ENCODE measurements at places on chromosomes 4 and X.

DNA sequence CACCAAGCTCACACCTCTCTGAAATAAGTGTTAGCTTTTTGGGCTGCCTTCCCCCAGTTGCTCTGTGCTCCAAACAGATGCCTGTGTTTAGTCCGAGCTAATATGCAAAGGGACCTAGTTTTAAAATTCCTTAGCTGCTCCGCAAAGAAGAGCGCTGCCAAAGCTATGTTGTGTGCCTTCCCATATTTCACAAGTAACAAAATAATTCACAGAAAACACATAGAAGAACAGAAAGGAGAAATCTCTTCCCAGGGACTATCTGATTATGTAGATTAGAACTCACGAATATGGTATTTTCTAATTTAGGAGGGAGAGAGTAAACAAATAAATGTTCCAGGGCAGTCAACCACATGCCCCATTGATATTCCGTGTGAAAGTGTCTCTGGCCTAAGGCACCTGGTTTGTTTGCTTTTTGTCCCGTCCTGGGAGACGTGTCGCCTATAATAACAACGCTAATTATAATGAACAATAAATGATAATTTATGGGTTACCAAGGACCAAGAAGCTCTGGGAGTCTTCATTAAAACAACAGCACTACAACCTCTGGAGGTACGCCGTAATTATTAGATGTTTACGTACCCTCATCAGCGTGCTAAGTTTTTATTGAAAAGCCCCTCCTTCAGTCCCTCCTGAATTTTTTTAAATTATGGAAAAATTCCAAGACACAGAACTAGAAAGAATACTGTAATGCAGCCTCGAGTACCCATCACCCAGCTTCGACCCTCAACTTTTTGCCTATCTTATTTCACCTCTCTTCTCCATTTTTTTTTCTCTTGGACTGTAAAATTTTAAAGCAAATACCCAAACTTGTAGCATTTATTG is 1.2 kb upstream of the CCNG2 start:
- DNase-seq: no peak

DNA sequence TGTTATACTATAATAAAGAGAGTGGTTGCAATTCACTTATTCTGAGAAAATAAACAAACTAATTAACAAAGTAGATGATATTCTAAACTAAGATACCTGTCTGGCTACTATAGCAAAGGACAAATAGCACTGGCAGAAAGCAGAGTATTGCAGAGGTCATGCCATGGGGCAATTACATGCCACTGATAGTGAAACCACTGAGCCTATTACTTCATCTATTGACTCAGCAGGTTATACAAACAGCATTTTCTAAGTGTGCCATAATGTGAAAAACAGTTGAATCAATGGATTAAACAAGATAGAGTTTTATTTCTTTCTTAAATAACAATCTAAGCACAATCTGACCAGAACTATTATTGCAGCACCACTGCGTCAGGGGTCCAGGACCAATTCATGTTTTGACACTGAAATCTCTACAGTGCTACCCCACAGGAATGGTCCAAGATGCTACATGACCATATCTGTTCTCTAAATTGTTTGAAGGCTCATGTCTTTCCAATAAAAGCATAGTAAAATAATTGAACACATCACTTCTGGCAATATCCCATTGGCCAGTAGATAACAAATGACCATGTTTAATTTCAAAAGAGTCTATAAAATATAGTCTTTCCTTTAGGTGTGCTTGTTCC is 389.5 kb upstream of the GRID2 start:
- DNase-seq: no peak

GRCh38 chr4:124329134-124329533 is 383.4 kb downstream of the ANKRD50 start:
- DNase-seq: no peak

DNA sequence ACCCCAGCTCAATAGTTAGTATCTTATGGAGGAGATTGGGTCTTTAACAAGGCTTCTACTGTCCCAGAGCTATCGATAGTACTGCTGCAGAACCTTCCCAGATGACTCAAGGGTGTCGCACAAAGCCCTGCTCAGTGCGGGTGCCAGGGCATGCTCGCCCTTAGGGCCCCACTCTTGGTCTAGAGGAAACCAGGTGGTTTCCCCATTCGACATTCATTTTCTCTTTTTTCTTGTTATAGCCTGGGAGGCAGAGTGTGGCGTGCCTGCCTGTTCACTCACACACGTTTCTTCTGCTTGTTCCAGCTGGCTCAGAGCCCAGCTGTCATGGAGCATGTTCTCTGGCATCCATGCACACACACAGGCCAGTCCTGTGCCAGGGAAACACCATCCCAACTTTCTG is 144.5 kb downstream of the SMIM20 start:
- no peak for DNase-seq

DNA sequence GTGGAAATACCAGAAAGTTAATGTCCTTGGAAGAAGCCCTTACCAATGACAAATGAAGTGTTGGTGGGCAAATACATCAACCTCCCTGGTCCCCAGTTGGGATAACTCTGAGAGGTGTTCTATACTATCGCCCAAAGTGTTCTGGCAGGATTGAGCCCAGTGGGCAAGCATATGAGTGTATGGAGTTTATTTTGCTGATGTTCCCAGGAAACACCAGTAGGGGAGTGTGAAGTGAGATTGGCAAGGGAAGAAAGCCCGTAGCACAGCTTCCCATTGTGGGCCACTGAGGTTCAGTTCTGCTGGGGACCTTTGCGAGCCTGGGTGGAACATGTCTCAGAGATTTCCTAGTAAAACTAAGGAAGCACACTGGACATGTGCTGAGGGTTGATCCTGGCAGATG is 65.1 kb downstream of the ARHGAP6 start:
- DNase-seq: no peak

GRCh38 chrX:110304884-110305283 is 13.0 kb downstream of the AMMECR1 start:
- no peak for DNase-seq

DNA sequence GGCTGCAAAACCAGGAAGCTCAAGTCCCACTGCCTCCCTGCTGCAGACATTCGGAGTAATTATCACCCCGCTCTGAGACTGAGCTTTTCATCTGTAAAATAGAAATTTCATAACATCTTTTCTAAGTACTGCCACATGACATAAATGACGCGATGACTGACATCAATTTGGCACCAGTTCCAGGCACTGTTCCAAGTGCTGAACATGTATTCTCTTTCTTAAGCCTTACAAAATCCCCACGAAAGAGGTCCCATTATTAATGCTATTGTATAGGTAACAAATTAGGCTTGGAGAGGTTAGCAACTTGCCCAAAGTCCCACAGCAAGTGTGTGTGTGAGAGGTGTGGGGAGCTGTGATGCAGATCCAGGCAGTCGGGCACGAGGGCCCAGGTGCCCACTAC is 56.4 kb downstream of the SLC2A9 start:
- DNase-seq: no peak

DNA sequence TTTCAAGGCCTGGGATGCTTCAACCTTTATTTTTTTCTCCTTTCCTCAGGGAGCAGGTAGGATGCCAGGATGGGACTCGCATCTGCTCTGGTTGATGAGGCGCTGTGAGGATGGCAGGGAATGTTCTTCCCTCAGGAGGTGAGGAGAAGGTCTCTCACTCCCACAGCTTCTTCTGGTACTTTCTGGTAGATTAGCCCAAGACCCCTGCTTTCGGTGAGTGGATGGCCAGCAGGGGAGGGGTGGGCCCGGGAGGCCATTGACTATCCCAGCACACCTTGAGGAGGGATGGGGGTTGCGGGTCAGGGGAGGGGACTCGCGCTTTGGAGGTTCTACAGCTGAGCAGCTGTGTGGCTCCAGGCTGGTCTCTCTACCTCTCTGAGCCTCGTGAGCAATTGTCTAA is 14.8 kb downstream of the CYTL1 start:
- no peak for DNase-seq

GRCh38 chrX:22527302-22527701 is 254.6 kb downstream of the CBLL2 start:
- no peak for DNase-seq

GRCh38 chr4:5615496-5616075 is 92.8 kb downstream of the EVC2 start:
- DNase-seq: no peak

- no peak for DNase-seq
Observed at GRCh38 chr4:20624793-20625374, 75.4 kb upstream of the PACRGL start.

- DNase-seq: no peak
Observed at GRCh38 chr4:8879574-8879973, 7.9 kb upstream of the HMX1 start.

DNA sequence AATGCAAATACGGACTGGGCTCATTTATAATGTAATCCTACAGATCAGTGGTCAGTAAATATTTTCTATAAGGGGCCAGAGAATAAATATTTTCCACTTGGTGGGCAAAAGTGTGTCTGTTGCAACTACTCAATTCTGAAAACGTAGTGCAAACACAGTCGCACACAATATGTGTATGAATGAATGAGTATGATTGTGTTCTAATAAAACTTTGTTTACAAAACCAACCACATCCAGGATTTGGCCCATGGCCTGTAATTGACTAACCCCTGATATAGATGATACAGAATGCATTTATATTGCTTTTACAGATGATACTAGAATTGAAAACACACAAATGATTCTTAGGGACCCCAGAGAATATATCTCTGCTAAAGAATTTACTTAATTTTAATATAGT is 197.6 kb downstream of the ASB9 start:
- no peak for DNase-seq

GRCh38 chr4:73098016-73098415 is 28.5 kb upstream of the COX18 start:
- DNase-seq: no peak

DNA sequence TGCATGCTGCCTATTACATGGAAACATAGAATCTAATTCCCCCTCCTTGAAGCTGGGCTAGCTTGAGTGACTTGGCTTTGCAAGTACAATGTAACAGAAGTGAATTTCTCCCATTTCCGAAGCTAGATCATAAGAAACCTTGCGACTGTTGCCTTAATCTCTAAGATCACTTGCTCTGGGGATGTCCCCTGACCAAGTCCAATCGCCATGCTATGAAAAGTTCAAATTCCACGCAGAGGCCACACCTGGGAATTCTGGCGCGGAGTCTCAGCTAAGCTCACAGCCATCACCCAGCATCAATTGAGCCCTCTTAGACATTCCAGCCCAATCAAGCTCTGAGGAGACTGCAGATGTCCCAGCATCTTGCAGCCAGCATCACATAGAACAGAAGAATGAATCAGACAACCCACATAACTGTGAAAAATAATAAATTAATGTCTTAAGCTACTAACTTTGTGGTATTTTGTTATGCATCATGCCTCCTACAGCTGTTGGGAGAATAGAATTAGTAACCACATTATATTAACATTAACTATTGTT is 27.0 kb downstream of the GPM6A start:
- DNase-seq: no peak

DNA sequence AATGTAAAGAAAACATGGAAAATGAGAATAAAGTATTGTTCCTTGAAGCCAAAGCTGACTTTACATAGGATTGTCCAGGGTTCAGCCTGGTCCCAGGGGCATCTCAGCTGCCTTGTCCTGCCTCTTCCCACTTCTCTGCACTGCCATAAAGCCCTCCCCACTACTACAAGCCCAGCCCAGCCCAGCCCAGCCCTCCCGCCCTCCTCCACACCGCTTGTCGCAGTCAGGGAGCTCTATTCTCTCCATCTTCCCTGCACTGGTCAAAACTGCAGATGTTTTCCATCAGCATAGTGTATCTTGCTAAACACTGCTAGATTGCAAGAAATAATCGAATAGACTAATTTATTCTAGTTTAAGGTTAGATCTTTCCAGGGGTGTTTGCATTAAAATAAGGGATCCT is 100.3 kb downstream of the TENM3 start:
- no peak for DNase-seq

DNA sequence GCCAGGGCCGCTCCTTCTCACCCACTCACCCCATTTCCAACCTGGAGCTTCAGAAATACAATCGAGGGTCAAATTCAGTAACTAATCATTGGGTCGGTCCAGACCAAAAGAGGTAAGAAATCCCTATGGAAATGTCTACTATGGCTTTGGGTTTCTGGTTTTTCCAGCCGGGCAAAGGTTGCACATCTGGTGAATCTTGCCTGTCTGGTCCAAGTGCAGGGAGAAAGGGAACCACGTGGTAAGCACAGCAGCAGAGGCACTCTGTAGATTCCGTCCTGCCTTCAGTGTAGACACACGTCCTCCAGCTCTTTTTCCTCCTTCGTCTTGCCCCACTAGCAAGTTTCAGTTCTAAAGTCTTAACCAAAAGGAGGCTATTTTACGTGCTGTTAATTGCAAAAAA is 218.0 kb upstream of the JADE1 start:
- DNase-seq: no peak

DNA sequence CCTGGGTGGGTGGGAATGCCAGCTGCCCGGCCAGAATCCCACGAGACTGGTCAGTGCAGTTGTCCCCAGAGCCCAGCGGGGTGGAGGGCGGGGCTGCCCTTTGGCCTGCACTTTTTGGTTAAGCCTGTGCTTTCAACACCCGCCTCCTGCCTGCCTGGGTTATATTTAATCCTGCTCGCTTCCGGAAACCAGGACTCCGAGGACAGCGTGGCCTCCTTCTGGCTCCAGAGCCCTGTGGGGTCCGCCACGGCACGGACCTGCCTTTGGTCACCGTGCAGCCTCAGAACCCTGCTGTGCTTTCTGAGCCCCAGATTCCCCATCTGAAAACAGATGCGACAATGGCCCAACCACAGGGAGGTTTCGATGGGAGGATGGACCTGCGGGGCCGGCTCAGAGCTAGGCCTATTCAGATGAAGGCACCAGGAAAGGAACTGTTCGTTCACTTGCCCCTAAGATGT is 29.4 kb upstream of the KIAA0232 start:
- DNase-seq: no peak

GRCh38 chr4:4455210-4455865 is 68.4 kb downstream of the NSG1 start:
- DNase-seq: no peak

DNA sequence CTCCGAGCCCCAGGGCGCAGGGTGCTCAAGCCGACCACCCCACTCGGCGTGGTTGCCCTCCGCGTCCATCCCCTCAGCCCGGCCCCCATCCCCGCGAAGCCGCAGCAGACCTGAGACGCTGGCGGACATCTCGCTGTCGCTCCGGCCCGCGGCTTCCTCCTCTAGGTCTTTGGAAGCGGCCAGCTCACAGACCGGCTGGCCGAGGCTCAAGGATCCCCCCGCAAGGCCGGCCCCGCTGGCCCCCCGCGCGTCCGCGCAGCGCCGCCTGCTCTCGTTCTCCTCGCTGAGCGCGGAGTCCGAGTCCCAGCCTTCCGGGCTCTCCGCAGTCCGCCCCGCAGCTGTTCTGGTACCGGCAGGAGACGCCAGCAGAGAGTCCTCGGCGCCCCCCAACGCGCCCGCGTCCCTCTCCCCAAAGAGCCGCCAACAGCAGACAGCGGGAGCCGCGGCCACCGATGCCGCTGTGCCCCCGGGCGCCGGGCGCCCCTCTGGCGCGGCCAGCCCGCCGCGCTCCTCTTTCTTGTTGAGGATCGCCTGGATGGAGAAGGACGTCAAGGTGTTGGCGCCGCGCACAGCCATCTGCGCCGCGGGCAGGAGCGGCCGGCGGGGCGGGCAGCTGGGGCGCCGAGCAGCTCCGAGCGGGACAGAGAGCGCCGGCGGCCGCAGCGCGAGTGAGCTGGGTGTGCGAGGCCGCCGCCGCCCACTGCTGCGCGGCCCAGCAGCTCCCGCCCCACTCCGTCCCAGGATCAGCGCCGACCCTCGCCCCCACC is at the start of gene NKX3-2:
Gene NKX3-2, minus strand, starts transcription at position 670 of the 767 bp plus-strand sequence. Its CDS starts 94 bp downstream, at position 576.
- DNase-seq: no peak

Measured in DMS 273 treated with DMSO at 0.1 percent for 48 hours (cell line).